ENCODE measurements at places on chromosomes 12 and 14. TPM values are rescaled to one million over a fixed set of nuclear protein-coding genes. Genes with fewer than 3 reads are reported as not detected.

- H3K4me3 ChIP-seq: no peak overlapping the region
- no peaks in the 10 kb centered on the region for H3K4me1 ChIP-seq
- H3K27ac ChIP-seq: no peak overlapping the region
- no peaks in the 10 kb centered on the region for H3K27me3 ChIP-seq
- DNase-seq: no peak
- no peaks in the 10 kb centered on the region for H3K36me3 ChIP-seq
These were observed 80.1 kb upstream of the PDZRN4 start for GRCh38 chr12:41108032-41108431.

- H3K36me3 ChIP-seq: no peaks in the 10 kb centered on the region
- H3K4me3 ChIP-seq: no peak overlapping the region
- H3K27me3 ChIP-seq: no peaks in the 10 kb centered on the region
- no peak for DNase-seq
These were observed 48.6 kb upstream of the TMEM233 start for GRCh38 chr12:119544765-119545625.

DNA sequence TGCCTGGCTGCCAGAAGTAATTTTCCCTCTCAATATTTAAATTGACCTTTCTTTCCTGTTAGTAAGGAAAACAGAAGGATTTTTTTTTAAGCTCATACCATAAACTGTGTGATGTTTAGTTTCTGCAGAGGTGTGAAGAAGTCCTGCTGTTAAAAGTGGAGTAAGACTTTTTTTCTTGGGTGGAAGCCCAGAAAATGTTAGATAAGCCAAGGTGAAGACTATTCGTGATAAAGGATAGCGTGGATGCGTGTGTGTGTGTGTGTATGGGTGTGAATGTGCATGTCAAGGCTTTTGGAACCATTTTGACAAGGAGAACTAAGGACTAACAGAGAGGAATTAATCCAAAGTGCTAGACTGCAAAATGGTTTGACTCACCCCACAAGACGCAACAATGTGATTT, 152.9 kb upstream of the SEL1L start:
- no peak overlapping the region for H3K27ac ChIP-seq
- H3K4me3 ChIP-seq: no peak overlapping the region
- no peaks in the 10 kb centered on the region for H3K27me3 ChIP-seq
- H3K36me3 ChIP-seq: no peaks in the 10 kb centered on the region
- H3K4me1 ChIP-seq: no peaks in the 10 kb centered on the region
- no peak for DNase-seq

The VWF gene
- 5.7 TPM for total RNA-seq

The MYL2 gene
- 0.95 TPM for total RNA-seq

The SCFD1 gene
- total RNA-seq: 29.8 TPM

The ACOT4 gene
- total RNA-seq: 14.4 TPM
